ENCODE measurements at places on chromosomes 11 and 22.

- DNase-seq, result no peak
Measured at GRCh38 chr11:66346476-66347424, 679 bp downstream of the B4GAT1 start.

- no peak for DNase-seq
Measured at GRCh38 chr11:19816040-19816439, 103.4 kb downstream of the NAV2 start.

GRCh38 chr11:60703374-60703773, 4.0 kb downstream of the MS4A8 start:
- DNase-seq, result no peak

- no peak for DNase-seq
Measured at GRCh38 chr11:35009944-35010342, 93.5 kb downstream of the PDHX start.

DNA sequence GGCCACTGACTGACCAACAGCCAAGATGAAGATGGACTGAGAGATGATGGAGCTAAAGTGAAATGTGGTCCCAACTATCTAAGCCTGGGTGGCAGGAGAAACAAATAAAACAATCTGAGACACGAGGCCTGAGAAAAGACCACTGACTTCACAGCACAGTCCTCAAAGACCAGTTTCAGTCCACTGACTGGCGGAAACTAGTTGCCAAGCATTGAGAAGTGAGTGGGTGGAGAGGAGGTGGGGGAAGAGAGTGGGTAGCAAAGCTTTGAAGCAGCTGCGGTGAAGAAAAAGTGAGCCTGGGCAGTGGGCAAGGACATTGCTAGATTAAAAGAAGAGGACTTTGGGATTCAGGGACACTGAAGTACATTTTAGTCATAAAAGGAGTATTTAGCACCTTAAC, 1.9 kb downstream of the MS4A1 start:
- no peak for DNase-seq

- DNase-seq, result no peak
Measured at GRCh38 chr22:36147196-36147791, 13.3 kb downstream of the APOL3 start.

DNA sequence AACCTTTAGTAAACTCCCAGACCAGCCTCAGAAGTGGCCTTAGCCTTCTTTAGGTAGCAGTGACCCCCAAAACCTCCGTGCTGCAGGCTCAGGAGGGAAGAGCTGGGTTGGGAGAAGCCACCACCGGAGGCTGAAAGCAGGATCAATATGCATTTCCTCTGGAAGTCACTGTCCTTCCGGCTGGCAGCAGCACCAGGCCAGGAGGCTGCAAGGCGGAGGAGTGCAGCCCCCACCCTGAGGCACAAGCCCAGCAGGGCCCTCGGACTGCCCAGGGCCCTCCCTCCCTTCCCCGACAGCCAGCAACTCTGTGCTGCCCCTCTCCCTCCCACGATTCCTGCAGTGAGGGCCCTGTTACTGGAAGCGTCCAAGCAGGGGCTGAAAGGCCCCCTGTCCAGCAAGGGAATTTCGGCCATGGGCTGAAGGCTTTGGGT, 3.2 kb upstream of the NRXN2 start:
- DNase-seq, result no peak

- no peak for DNase-seq
Measured at GRCh38 chr11:44732564-44732963, 5.8 kb downstream of the TSPAN18 start.

DNA sequence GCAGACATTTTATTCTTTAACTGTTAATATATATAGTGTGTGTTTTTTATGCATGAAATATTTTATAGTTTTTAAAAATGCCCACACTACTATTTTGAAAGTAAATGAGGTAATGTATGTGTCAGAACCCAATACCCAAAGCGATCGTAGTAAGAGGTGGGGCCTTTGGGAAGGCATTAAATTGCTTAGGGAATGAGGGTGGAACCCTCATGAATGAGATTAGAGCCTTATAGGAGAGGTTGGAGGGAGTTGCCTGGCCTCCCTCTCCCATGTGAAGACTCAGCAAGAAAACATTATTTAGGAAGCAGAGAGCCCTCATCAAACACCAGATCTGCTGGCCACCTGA, 11.1 kb downstream of the KLHL35 start:
- DNase-seq, result no peak
